ENCODE measurements at places on chromosomes 2 and 18.

DNA sequence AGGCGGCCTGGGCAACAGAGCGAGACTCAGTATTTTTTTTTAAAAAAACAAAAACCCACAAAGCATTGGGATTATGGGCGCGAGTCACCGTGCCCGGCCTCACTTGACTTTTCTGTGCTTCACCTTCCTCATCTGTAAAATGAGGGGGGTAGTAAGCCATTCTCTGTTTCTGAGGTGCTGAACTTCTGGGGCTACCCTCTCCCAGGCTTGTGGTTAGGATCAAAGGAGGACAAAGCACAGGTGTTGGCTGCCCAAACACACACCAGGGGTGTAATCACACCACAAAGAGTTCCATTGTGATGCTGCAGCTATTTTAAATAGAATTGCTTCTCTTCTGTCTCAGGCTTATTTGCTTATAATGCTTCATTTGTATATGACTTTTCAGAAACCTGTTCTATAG lies 35.8 kb upstream of the INHBB start:
- no peak for DNase-seq

DNA sequence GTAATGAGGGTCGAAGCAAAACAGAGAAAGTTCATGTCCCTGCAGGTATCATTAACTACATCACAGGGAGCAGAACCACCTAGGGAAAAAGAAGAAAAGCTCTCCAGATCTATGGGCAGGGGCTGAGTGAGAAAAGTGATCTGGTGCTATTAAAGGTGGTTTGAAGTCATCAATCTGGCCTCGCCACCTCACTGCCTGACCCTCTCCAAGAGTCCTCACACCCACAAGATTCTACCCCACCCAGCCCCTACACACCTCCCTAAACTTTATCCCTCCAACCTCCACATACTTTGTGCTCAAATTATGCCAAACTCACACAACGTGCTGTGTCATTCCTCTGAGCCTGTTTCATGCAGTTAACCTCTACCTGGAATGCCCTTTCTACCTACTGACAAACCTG lies 2.2 kb downstream of the GALNT14 start:
- DNase-seq = no peak

DNA sequence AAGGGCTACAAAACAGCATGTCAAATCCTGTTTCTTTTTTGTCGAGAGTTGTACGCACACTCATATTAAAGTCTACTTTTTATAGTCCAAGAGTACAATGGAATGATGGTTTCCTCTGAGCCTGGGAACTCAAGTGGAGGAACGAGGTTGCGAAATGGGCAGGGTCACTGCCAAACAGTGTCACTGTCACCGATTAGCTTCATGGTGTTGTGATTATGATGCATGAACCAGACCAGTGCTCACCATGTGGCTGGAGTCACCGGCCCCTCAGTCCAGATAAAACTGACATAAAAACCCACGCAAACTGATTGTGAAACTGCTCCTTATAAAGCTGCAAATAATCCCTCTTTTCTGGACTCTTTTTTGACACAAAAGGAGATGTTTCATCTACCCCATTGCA lies 122.0 kb downstream of the COPS8 start:
- DNase-seq = peak; percentile 38

DNA sequence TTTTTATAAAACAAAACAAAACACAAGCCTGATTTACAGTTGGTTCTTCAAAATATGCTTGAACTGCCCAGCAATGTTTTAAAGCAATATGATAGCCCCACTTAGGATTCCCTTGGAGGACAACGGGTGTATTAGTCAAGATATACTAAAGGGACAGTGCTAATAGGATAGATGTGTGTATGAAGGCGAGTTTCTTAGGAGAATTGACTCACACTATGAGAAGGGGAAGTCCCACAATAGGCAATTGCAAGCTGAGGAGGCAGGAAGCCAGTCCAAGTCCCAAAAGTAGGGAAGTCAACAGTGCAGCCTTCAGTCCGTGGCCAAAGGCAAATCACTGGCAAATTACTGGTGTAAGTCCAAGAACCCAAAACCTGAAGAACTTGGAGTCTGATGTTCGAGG lies 167.9 kb downstream of the CBLN2 start:
- DNase-seq = no peak

DNA sequence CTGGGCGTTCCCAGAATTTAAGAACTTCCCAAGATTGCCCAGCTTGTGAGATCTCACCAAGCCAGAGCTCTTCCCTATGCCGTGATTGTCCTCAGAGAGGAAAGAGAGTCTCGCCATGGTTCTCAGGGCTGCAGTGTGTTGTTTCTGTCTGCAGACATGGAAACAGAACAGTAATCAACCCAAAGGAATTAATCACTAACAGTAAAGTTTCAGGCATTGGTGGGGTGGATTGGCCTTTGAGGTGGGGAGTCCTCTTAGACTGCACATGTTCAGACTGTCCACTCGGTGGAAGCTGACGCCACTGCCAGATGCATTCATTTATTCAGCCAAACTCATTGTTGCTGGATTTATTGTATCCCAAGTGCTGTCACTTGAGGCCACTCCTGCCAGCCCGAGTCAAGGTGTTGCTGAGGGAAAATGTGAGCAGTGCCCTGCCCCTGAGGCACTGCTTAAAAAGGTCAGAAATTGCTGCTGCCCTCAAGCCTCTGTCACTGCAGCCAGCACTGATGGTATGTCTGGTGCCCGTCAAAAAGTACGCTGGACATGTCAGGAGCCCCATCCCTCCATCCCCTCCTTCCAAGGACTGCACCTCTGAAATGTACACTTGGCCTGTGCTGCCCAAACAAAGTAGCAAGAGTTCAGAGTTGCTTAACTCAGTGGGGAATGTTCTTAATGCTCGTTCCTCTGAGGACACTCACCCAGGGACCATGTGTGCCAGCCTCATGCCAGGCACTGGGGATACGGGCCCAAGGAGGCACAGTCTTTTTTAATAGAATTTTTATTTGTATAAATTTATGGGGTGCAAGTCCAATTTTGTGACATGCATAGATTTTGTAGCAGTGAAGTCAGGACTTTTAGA lies 201.0 kb downstream of the GLI2 start:
- no peak for DNase-seq

DNA sequence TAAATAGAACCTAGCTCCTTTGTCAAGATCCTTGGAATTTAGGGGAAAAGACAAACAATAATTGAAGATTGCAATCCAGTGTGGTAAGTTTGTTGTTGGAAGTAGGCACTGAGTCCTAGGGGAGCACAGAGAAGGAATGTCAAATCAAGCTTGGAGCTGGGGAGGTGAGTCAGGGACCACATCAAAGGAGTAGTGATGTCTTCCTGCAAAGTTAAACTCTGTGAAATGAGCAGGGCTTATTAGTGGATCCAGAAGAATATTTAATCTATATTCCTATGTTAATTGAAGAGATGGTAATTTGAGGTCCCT lies 41.7 kb upstream of the NABP1 start:
- no peak for DNase-seq

GRCh38 chr2:168928113-168928831 lies 27.2 kb downstream of the G6PC2 start:
- no peak for DNase-seq

GRCh38 chr2:113081488-113082210 lies 13.9 kb downstream of the IL1F10 start:
- no peak for DNase-seq
